ENCODE measurements at places on chromosomes 1 and 21.

- ATAC-seq: no peak
These were observed 3.3 kb upstream of the NT5C1A start for GRCh38 chr1:39675220-39675619.

DNA sequence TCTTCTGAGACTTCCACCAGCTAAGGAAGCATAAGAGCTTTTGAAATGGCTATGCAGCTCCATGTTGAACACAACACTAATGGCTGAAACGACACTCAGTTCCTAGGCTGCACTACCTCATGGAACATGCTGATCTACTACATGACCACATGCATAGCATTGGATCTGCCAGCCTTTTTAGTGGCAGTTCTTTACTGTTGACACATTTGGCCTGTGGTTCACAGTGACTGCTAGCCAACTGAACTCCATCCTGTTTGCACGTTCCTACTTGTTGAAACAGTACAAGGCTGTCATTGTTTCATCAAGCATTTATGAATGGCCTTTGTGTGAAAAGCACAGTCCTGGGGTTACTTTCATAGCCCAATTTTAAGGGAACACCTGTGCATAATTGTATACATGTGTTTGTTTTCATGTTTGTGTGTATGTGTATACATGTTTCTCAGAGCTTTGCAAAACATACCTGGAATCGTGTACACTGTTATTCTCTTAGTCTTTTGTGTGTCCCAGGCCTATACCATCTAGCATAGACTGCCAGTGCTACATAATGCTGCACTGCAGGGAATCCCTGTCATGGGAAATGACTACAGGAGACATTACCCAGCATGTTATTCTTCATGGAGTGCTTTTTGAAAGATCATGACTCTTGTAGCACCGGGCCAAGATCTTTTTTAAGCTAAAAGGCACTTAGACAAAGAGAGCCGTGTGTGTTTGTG lies 179.6 kb upstream of the ESRRG start:
- ATAC-seq: peak; percentile 60

- ATAC-seq: no peak
These were observed 1699.6 kb downstream of the KCNT2 start for GRCh38 chr1:194908643-194909042.

GRCh38 chr1:125085720-125086591 lies 3901.2 kb downstream of the SRGAP2C start:
- ATAC-seq: no peak

GRCh38 chr1:68383092-68383491 lies 66.7 kb downstream of the RPE65 start:
- no peak for ATAC-seq

GRCh38 chr1:101293461-101294051 lies 56.7 kb downstream of the S1PR1 start:
- ATAC-seq: no peak

- ATAC-seq: peak; percentile 41
These were observed 64.0 kb downstream of the ADARB1 start for GRCh38 chr21:45138199-45139002.
